IPS DF 6.9 (cell line): ENCODE measurements at places on chromosomes 16 and 17.

GRCh38 chr17:73571511-73572130 lies 72.6 kb downstream of the SDK2 start:
- no peaks in the 10 kb centered on the region for H3K36me3 ChIP-seq
- no peaks in the 10 kb centered on the region for H3K27me3 ChIP-seq
- H3K27ac ChIP-seq, result no peak overlapping the region
- no peak for DNase-seq

DNA sequence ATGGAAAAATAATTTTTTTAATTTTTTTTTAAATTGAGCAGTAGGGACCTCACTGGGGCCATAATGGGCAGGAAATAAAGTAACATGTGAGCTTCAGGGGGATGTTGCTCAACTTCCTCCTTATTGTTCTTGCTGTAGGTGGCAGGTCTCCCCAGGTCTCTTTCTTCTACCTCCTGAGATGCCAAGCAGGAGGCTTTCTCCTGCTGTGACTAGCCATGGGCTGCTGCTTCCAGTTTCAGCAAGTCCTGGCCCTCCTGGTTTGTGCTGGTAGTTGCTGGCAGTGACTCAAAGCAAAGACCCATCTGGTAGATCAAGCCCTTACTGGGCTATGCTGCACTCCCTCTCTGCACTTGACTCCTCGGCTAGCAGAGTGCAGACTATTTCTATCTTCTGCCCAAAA lies 2.3 kb downstream of the DPEP2NB start:
- H3K4me3 ChIP-seq, result no peak overlapping the region
- H3K27me3 ChIP-seq, result no peaks in the 10 kb centered on the region
- H3K4me1 ChIP-seq, result peaks cover 4% of the 10 kb centered on the region; the same call in 1 of the 2 replicates
- no peaks in the 10 kb centered on the region for H3K36me3 ChIP-seq

DNA sequence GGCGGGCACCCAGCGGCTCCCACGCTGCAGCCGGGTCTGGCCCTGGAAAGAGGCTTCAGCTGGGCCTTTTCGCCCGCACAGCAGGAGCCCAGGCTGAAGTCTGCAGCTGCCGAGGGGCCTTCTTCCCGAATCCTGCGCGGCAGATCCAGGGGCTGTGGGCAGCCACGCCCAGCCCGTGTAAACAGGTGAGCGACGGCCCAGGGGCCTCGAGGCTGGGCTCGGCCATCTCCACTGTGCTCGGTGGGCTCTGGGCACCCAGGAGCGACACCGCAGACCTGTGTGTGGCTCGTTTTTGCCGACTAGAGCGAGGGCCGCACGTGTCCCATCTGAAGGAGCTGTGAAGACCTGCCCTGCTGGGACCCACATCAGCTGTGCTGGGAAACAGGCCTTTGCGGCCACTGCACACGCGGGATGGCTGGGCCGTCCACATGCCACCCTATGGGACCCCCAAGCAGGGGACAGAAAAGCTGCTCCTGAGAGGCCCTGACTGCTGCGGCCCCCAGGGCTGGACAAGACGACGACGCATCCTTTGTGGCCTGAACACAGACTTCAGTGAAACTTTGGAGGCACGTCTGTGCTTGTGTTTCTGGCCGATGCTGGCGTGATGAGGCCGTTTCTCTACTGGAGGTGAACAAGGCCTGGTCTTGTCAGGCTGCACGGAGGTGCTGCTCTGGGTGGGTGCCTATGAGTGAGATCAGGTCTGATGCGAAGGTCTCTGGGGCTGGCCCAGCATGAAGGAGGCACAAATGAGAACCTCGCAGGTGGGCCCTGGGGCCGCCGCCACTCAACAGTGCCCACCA lies 5.2 kb upstream of the APRT start:
- H3K4me1 ChIP-seq, result no peaks in the 10 kb centered on the region
- DNase-seq, result no peak
- no peaks in the 10 kb centered on the region for H3K27me3 ChIP-seq
- H3K4me3 ChIP-seq, result no peak overlapping the region
- H3K27ac ChIP-seq, result no peak overlapping the region

- H3K4me1 ChIP-seq, result peaks cover 10% of the 10 kb centered on the region; the same call in 1 of the 2 replicates
- no peak overlapping the region for H3K27ac ChIP-seq
- H3K27me3 ChIP-seq, result no peaks in the 10 kb centered on the region
- no peak for DNase-seq
Observed at GRCh38 chr16:27316038-27316680, 2.4 kb downstream of the IL4R start.

DNA sequence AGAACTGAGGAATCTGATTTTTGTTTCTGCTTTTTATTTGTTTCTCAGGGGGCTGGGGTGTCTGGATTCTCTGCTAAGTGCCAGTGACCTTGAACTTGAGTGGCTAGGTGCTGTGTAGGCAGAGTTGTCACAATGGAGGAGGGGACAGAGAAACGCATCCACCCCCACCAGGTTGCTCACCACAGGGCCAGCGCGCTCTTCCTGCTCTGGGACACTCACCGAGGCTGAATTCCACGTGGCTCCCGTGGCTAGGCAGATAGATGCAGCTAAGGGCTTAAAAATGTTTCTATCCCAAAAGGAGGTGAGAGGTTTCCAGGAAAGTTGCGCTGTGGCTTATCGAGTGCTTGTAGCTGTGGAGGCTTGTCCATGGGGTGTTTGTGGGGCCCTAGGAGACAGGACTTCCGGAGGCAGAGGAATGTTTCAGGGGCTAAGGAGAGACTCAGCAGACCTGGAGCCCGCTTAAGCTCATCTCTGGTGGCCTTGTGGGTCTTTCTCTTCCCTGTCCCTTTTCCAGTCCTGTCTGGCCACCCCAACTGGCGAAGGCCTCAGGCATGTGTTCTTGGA lies 36.8 kb downstream of the ADCY7 start:
- no peak for DNase-seq
- H3K4me3 ChIP-seq, result no peak overlapping the region
- H3K27ac ChIP-seq, result no peak overlapping the region
- H3K4me1 ChIP-seq, result no peaks in the 10 kb centered on the region
- no peaks in the 10 kb centered on the region for H3K27me3 ChIP-seq

DNA sequence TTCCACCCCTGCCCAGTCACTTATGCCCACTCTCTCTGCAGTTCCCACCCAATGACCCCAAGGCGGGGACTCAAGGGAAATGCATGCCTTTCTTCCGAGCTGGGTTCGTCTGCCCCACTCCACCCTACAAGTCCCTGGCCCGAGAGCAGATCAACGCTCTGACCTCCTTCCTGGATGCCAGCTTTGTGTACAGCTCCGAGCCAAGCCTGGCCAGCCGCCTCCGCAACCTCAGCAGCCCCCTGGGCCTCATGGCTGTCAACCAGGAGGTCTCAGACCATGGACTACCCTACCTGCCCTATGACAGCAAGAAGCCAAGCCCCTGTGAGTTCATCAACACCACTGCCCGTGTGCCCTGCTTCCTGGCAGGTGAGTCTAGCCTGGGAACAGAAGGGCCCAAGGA lies 13.8 kb downstream of the LPO start:
- H3K36me3 ChIP-seq, result no peaks in the 10 kb centered on the region
- H3K27me3 ChIP-seq, result peaks cover 27% of the 10 kb centered on the region
- DNase-seq, result no peak

DNA sequence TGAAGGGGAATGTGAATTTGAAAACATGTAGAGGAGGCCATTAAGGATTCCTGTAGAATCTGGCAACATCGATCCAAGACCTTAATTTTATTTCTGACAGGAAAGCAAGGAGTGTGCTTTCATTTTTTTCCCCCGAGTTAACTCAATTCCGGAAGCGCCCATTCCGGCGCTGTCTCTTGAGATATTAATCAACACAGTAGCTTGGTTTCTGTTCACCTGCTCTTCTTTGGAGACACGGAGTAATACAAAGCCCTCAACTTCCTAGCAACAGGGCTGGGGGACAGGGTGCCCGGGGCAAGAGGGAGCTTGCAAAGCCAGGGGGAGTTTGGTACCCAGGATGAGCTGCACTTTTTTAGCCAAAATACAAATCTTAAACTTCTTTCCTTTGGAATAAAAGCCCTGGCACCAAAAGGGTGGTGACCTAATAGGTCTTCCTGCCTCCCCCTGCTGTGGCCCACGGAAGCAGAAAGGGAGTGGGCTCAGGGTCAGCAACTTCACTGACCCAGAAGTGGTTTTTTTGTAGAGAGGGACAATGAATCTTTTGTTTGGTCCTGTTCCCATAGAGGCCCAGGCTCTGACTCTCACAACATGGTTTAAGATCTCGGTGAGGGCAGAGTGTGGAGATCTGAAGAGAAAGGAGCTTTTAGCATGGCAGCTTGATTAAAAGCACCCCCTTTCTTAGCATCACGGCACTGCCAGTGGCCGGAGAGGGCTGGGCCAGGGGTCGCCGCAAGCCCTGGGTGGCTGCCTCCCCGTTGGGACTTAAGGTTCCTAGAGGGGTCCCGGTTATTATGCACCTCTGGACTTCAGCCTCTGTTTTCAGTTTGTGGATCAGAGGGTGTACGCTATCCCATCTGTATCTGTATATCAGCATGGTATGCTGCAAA lies 207.3 kb downstream of the CCDC182 start:
- no peak overlapping the region for H3K27ac ChIP-seq
- no peak overlapping the region for H3K4me3 ChIP-seq
- H3K27me3 ChIP-seq, result no peaks in the 10 kb centered on the region
- no peaks in the 10 kb centered on the region for H3K36me3 ChIP-seq

DNA sequence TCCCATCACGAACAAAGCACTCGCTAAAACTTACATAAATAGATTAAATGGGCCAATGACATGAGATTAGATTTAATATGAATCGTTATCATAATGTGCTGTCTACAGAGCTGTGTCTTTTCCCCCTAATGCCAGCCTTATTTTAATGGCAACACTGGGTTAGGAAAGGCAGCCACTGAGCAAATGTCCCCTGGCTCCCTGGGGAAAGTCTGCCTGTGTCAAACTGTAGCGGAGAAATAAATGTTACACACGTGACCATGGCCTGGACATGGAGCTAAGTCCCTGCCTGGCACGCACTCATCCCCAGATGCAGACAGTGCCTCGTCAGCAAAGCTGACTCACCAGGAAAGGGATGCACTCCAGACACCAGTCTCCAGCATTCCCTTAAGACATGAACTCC lies 61.3 kb upstream of the SDK2 start:
- H3K27me3 ChIP-seq, result no peaks in the 10 kb centered on the region
- DNase-seq, result no peak
- H3K4me1 ChIP-seq, result 0 out of 2 replicates have a peak, but pooled peaks cover 1% of the 10 kb centered on the region

DNA sequence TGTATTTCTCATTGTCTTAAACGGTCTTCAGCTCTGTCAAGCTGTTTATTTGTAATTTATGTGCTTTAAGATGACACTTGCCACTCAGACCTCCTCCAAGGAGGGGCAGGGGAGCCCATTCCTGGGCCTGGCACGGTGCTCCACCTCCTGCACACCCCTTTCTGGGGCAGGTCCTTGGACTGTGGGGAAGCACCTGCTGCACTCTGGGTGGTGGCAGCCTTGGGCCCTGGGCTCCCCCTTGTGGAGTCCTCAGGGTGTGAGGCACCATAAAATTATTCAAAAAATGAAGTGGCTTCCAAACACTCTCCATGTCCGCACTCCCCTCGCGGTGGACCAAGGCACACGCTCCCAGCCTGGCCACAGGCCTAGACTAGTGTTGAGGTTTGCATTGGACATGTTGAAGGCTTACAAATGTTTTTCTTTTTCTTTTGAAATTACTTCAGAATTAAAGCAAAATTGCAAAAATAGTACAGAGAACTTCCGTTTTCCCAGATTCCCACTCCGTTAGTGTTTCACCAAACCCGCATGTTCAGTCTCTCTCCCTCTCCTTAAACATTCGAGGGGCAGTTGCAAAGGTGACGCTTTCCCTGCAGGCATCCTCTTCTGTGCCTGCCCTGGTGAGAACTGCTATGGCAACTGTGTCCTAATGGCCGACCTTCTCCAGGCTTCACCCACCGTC lies 32.4 kb downstream of the FOXK2 start:
- no peak overlapping the region for H3K4me3 ChIP-seq
- H3K36me3 ChIP-seq, result no peaks in the 10 kb centered on the region
- DNase-seq, result no peak
- H3K27ac ChIP-seq, result no peak overlapping the region
- no peaks in the 10 kb centered on the region for H3K27me3 ChIP-seq

DNA sequence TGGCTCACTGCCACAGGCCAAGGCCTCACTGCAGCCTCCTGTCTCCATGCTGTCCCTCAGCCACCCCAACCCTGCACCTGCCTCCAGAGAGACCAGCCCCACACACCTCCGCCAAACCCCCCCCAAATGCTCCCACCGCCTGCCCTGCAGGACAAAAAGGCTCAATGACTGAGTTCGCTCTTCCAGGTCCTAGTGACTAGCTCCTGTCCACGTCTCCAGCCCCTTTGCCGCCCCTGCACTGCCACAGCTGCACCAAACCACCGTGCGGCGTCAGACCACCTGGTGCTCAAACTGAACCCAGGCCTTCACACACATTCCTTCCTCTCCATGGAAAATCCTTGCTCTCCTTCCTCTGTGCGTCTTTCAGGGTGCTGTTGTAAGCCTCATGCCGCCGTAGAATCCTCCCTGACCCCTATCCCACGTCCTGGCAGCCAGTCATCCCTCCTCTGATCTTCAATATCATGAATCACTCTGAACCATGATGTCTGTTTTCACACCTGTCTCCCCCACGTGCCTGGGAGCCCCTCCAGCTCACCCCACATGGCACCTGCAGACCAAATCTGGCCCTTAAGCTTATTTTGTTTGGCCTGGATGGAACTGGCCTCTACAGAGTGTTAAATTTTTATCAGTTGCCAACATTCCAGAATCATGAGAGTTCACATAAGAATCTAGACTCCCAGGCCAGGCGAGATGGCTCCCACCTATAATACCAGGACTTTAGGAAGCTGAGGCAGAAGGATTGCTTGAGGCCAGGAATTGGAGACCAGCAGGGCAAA lies 4.3 kb upstream of the GSG1L start:
- H3K27me3 ChIP-seq, result peaks cover 14% of the 10 kb centered on the region
- no peak for DNase-seq
- no peaks in the 10 kb centered on the region for H3K4me1 ChIP-seq
- H3K27ac ChIP-seq, result no peak overlapping the region

DNA sequence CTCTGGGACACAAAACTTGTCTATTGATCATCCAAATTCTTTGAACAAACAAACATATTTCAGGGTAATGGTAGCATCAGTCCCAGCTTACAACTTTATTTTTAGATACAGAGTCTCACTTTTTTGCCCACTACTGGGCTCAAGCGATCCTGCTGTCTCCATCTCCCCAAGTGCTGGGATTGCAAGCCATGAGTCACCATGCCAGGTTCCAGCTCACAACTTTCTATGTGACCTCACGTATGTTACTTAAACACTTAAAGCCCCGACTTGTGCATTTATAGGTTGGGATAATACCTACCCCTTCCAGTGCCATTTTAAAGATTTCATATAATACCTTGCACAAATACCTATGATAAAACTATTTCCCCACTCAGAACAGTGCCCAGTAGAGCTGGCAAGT lies 42.0 kb upstream of the KSR1 start:
- H3K27ac ChIP-seq, result no peak overlapping the region
- no peak overlapping the region for H3K4me3 ChIP-seq
- no peaks in the 10 kb centered on the region for H3K27me3 ChIP-seq
- no peak for DNase-seq
- no peaks in the 10 kb centered on the region for H3K36me3 ChIP-seq

- no peaks in the 10 kb centered on the region for H3K4me1 ChIP-seq
- H3K4me3 ChIP-seq, result no peak overlapping the region
- no peaks in the 10 kb centered on the region for H3K36me3 ChIP-seq
- no peaks in the 10 kb centered on the region for H3K27me3 ChIP-seq
Observed at GRCh38 chr16:76277460-76278030, 344 bp downstream of the CNTNAP4 start.
